ENCODE measurements at places on chromosomes 3 and 15.

DNA sequence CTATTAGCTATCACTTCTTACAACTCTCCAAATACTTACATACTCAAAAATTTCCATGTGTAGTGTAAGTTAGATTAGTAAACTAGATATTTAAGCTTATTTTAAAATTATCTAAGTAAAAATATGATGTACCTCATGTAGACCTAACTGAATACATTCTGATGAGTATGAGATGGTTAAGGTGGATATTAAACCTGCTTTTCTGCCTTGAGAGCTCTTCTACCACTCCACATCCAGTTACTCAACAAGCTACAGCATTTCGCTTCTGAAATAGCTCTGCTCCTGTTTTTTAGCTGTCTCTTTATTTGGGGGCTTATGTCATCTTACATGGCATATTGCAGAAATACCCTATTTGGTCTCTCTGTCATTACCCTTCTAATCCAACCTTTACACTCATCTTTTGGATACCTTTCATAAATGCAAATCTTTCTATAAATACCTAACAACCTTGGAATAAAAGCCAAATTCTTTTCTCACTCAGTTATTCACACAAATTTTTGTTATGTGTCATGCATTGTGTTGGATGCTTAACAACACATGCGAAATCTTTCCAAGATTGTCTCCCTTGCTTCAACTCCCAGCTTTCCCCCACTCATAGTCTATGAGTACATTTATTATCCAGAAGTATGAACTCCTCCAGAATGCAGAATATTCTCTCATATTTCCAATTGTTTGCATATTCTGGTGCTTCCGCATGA lies 92.0 kb downstream of the ALCAM start:
- no peak for DNase-seq

GRCh38 chr3:99388780-99389179 lies 249.6 kb upstream of the COL8A1 start:
- DNase-seq: no peak

DNA sequence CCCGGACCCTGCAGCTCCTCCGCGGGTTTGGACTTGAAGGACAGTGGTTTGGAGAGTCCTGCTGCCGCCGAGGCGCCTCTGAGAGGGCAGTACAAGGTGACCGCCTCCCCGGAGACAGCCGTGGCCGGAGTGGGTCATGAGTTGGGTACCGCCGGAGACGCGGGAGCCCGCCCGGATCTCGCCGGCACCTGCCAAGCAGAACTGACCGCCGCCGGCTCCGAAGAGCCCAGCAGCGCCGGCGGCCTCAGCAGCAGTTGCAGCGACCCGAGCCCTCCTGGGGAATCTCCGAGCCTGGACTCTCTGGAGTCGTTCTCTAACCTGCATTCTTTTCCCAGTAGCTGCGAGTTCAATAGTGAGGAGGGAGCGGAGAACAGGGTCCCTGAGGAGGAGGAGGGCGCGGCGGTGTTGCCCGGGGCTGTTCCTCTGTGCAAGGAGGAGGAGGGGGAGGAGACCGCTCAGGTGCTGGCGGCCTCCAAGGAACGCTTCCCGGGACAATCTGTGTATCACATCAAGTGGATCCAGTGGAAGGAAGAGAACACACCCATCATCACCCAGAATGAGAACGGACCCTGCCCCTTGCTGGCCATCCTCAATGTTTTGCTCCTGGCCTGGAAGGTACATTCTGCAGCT lies 634 bp downstream of the MINDY2 start:
- no peak for DNase-seq

- DNase-seq: no peak
Measured at GRCh38 chr3:21417991-21418390, 333.0 kb downstream of the ZNF385D start.

DNA sequence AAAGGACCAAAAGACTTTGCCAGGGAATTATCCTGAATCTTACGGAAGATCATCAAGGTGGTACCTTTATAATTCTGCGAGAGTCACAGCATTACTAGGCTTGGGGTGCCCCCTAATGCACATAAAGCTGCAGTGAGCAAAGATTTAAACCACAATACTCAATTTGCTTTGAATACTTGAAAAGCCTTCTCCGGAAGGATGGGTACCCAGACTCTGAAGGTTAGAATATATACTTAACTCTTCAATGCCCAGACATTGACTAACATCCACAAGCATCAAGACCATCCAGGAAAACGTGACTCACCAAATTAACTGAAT lies 117.8 kb upstream of the KCNH8 start:
- DNase-seq: no peak
